ENCODE measurements at places on chromosomes 7 and 10.

DNA sequence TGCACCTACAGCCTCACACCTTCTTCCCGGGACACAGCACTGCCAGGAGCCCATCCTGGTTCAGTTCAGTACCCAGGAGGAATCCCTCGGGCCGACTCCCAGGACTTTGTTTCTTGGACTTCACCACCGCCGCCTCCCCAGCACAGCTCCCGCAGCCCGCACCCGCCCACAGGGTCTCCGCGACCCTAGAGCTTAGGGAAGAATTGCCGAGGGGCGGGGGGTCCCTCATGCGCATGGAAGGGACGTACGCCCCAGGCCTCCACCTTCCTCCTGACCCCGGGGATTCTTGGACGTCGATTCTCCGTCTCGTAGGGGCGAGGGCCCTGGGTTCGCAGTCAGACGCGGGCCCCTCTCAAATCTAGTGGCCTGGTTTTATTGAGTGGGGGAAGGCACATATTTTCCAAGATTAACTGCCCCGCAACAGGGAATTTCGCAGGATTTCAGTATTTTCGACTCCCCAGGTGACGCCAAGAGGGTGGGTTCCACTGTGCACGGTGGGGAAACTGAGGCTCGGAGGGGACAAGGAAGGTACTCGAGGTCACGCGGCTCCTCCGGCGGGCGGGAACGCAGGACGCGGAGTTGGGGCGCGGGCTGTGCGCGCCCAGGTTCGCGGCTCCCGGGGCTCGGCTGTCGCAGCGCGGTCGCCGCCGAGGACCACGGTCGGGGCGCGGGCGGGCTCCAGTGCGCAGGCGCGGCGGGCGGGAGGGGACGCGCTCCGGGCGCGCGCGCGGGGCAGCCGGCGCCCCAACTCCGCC lies at the start of gene ADCY1:
TSS of gene ADCY1 (plus strand) at position 708 of the 755 bp plus-strand sequence. CDS start 176 bp downstream, outside the sequence.
- no peak for DNase-seq

GRCh38 chr10:128566361-128566968 lies 440.2 kb upstream of the MKI67 start:
- no peak for DNase-seq

DNA sequence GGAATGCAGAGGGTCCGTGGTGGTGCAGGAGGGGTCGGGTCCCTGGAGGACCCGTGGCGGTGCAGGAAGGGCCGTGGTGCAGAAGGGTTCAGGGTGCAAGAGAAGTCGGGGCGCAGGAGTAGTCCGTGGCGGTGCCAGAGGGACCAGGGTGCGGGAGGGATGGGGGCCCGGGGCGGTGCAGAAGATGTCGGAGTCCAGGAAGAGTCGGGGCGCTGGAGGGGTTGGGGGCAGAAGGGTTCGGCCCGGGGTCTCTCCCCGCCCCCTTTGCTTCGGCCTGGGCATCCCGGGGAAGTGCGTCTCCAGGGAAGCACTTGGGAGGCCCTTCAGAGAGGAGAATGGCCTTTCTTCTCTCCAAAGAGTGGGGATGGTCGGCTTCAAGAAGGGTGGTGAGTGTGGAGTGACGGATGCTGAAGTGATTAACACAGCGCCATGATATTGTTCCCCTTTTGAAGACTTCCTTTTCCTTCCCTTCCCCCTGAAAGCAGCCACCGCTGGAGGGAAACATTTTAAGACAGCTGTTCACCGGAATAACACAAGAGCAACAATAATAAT lies 997 bp downstream of the WDR37 start:
- peak; percentile 14 for DNase-seq

DNA sequence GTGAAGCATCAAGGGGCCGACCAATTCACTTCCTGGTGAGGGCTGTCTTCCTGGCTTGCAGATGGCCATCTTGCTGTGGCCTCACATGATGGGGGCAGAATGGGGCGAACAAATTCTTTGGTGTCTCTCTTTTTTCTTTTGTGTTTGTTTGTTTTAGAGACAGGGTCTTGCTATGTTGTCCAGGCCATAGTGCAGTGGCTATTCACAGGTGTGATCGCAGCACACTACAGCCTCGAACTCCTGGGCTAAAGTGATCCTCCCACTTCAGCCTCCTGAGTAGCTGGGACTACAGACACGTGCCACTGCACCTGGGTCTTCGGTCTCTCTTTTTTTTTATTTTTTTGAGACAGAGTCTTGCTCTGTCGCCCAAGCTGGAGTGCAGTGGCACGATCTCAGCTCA lies 20.1 kb downstream of the NOLC1 start:
- no peak for DNase-seq

GRCh38 chr7:114864278-114864677 lies 57.6 kb upstream of the MDFIC start:
- no peak for DNase-seq

GRCh38 chr10:60662917-60663614 lies 115.2 kb upstream of the CDK1 start:
- DNase-seq = no peak

DNA sequence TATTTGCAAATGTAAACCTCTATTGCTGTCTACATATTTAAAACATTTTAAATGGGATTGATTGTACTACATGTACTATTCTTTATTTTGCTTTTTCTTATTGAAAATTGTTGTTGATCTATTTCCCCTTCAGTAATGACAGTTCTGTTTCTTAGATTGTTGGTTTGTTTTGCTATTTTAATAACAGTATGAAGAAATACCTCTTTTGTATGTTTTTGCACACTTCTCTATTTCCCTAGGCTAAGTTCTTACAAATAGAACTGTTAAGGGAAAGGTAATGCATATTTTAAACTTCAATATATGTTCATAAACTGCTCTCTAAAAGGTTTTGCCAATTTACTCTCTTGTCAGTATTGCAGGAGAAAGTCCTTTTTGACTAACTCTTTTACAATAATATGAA lies 195.0 kb upstream of the PRPS1L1 start:
- no peak for DNase-seq

DNA sequence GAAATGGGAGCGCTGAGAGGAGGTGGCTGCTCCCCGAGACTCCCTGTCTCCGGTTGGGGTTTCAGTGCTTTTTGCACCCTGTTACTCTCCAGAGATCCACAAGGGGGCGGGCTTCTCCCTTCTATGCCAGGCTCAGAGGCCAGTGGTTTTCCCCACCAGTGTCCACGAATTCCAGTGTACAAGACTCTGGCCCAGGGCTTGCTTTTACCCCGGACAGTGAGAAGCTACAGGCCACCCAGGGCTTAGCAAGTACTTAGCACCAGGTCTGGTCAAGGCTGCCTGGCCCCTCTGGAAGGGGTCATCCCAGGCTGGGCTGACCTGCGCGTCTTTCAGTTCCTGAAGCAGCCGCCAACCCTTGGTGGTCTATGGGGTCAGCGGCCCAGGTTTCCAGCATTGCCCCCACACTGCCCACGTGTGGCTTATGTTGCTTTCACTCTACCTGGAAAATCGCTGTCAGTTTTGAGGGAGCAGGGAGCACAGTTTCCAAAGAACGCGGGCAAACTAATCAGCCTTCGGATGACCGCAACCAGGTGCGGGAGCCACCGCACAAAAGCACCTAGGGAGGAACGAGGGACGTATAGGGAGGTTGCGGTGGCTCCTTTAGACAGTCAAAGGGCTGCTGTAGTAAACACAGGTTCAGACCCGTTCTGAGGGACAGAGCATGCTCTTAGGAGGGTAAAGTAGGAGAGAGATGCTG lies 6.8 kb downstream of the CYP26A1 start:
- no peak for DNase-seq

- no peak for DNase-seq
Measured at GRCh38 chr7:55191161-55191925, 172.5 kb downstream of the EGFR start.

DNA sequence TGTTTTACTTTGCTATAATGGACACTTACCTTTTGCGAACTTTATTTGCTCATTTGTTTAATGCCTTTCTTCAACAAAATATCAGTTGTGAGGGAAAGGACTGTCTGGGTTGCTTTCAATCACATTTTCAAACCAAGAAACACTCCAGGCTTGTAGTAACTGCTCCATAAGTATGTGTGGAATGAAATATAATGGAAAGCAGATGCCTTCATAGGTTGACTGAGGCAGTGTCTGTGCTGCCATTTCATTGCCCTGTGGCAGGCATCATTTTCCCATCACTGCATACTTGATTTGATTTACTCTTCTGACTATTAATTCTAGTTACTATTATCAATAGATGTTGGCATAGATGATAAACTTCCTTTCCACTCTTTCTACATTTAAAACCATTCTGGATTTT lies 762.3 kb downstream of the CNTNAP2 start:
- no peak for DNase-seq

DNA sequence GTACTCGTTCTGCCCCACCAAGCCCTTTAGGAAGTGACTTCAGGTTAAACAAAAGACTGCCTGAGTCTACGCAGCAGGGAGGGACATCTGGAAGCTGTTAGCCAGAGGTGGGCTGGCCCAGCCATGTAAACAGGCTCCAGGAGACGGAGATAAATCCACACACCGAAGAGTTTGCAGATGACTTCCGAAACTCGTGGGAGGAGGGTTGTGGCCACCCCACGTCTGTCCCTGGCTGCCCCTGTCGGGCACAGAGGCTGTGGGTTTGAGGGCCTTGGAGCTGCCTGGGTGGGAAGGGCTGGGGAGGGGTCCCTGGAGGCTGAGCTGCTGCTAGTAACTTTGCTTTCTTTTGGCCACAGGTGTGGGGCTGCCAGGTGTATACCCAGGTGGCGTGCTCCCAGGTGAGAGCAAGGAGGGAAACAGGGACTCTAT lies 15.6 kb downstream of the ELN start:
- DNase-seq = no peak

- no peak for DNase-seq
Measured at GRCh38 chr7:50356212-50356944, 51.9 kb downstream of the IKZF1 start.

GRCh38 chr7:158729646-158730382 lies 25.2 kb upstream of the NCAPG2 start:
- DNase-seq = no peak

- DNase-seq = no peak
Measured at GRCh38 chr7:30851651-30852307, 59.9 kb upstream of the AQP1 start.

GRCh38 chr10:24925799-24926198 lies 26.6 kb downstream of the PRTFDC1 start:
- no peak for DNase-seq

GRCh38 chr7:41222746-41223145 lies 480.1 kb downstream of the INHBA start:
- no peak for DNase-seq
